Left renal pelvis (tissue), 4 donors: ENCODE measurements at places on chromosomes 2 and 18.

GRCh38 chr18:55483266-55483871 lies 104.6 kb downstream of the TCF4 start:
- DNase-seq, result no peak

DNA sequence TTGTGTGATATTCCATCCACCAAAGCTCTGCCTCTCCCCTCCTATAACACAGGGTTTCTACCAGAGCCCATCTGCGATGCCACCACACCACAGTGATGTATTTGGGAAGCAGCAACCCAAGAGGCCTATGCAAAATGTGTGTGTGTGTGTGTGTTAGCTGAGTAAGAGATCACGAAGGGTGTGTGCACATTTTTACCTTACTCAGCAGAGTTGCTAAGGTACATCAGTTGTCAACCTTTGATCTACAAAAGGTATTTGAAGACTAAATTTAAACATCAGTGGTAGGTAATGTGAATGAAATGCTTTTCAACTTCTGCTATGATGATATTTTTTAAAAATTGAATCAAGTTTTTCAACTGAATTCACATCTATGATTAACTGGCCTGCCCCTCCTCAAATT lies 227.6 kb downstream of the FBXO15 start:
- DNase-seq, result no peak

- DNase-seq, result no peak
These were observed 73.4 kb upstream of the NDUFV2 start for GRCh38 chr18:9029131-9029530.

- DNase-seq, result no peak
These were observed 9.0 kb upstream of the TMEM214 start for GRCh38 chr2:27023740-27024139.

DNA sequence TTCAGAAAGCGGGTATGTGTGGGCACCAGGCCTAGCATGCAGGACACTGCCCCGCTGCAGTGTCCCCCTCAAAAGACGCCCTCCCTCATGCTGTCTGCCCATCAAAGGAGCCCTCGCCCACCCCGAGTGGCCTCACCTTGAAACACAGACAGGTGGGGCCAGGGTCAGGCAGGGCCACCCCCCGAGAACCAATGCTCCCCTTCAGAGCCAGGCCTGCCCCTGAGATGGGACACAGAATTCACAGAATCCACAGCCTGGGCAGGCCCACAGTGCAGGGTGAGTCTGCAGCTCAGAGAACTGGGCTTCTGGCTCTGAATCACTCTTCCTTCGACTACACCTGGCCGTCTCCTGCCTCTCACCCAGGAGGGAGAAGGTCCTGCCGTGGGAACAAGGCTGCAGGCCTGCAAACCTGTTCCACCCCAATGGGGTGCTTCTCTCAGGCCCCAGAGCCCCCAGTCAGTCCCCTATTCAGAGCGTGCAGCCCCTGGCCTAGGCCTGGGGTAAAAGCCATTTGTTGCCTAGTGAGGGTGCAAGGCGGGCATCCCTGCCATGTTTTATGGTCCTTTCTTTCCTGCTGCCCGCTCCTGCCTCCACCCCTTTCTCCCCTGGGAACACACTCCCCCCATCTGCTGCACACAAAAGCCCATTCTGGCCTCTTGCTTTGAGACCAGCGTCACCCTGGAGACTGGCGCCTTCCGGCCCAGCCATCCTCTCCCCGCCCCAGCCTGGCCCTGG lies 11.3 kb upstream of the ARHGEF4 start:
- DNase-seq, result no peak
